Esophagus squamous epithelium (tissue), 5 donors: ENCODE measurements at places on chromosomes 7 and 10. TPM values are rescaled to one million over a fixed set of nuclear protein-coding genes. Genes with fewer than 3 reads are reported as not detected.
A peak's percentile ranks its signal among the peaks of the same experiment; 100 is the strongest.

DNA sequence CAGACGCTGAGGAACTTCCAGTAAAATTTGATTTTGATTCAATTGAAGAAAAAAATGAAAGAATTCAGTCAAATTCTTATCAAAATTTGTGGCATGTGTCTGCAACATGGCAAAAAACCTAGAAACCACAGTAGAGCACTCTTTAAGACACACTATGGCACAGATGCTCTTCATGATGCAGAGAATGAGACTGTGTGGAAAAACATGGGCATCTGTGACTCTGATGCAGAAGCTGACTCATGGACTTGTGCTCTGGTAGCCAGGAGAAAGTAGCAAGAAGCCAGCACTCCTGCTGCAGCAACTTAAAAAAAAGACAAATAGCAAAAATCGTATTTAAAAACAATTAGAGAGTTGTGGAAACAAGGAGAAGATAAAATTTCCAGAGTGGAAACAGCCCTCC lies 8.9 kb upstream of the KCNK18 start:
- H3K4me1 ChIP-seq, result no peaks in the 10 kb centered on the region
- no peak for DNase-seq

GRCh38 chr7:25706764-25707163 lies 445.2 kb upstream of the NFE2L3 start:
- DNase-seq, result no peak
- no peaks in the 10 kb centered on the region for H3K27me3 ChIP-seq
- H3K36me3 ChIP-seq, result no peaks in the 10 kb centered on the region

DNA sequence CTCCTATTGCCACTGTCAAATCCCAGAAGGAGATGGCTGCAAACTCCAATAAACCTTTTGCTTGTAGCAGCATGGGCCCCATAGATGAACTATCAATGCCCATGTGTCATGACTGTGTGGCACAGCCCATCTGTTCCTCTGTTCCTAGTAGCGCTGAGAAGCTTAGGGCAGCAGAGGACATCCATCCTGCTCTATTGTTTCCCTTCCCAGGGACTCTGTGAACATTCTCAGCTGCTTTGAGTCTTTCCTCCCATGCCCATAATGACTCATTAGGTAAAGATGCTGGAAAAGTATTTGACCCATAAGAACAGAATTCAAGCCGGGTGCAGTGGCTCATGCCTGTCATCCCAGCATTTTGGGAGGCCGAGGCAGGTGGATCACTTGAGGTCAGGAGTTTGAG lies 28.3 kb downstream of the STMP1 start:
- no peak for DNase-seq
- H3K4me3 ChIP-seq, result no peak overlapping the region
- no peaks in the 10 kb centered on the region for H3K27me3 ChIP-seq
- no peaks in the 10 kb centered on the region for H3K36me3 ChIP-seq
- no peak overlapping the region for H3K27ac ChIP-seq

- H3K27ac ChIP-seq, result no peak overlapping the region
- H3K4me1 ChIP-seq, result no peaks in the 10 kb centered on the region
- H3K36me3 ChIP-seq, result no peaks in the 10 kb centered on the region
- no peak overlapping the region for H3K4me3 ChIP-seq
- no peaks in the 10 kb centered on the region for H3K27me3 ChIP-seq
These were observed 1.0 kb upstream of the CDHR1 start for GRCh38 chr10:84193327-84193726.

DNA sequence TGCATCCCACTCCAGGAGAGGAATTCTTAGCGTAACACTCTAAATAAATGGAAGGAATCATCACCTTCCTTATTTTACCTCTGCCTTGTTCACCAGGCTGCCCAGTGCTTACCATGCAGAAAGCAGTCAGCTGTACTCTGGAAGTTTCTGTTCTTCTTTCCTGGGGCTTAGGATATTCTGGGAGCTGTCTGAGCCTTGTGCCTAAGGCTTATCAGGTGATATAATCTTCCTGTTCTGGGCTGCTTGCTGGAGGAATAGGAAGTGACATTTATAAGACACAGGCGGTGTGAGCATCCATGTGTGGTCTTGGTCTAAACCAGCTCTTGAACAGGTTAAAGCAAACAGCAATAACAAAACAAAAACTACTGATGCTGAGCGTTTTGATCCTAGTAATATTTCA lies 13.5 kb downstream of the KCTD7 start:
- no peak overlapping the region for H3K4me3 ChIP-seq
- peaks cover 13% of the 10 kb centered on the region for H3K36me3 ChIP-seq
- no peaks in the 10 kb centered on the region for H3K4me1 ChIP-seq
- no peak for DNase-seq

- no peak overlapping the region for H3K4me3 ChIP-seq
- peak overlapping the region; percentile 57 for H3K27ac ChIP-seq
- peaks cover 7% of the 10 kb centered on the region for H3K4me1 ChIP-seq
- no peak for DNase-seq
- H3K27me3 ChIP-seq, result no peaks in the 10 kb centered on the region
- H3K36me3 ChIP-seq, result no peaks in the 10 kb centered on the region
These were observed 7.1 kb downstream of the NUDT1 start for GRCh38 chr7:2248984-2249694.

DNA sequence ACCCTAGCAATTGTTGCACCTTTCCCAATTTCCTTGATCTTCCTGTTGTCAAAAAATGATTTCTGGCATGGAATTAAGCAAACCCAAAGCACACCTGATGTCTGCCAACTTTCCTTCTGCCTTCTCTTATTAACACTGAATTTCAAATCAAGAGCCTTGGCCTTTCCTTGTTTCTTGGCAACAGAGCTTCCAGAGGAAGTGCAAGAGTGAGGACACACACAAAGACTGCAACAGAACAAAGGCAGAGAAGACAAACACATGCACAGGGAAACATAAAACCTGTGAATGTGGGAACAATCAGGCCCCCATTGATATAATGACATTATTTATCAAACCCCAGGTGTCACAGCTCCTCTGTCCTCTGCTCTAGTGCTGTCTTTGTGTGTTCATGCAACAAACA lies 73.0 kb upstream of the IL6 start:
- no peaks in the 10 kb centered on the region for H3K27me3 ChIP-seq
- no peaks in the 10 kb centered on the region for H3K4me1 ChIP-seq
- no peaks in the 10 kb centered on the region for H3K36me3 ChIP-seq
- no peak overlapping the region for H3K4me3 ChIP-seq
- DNase-seq, result no peak

DNA sequence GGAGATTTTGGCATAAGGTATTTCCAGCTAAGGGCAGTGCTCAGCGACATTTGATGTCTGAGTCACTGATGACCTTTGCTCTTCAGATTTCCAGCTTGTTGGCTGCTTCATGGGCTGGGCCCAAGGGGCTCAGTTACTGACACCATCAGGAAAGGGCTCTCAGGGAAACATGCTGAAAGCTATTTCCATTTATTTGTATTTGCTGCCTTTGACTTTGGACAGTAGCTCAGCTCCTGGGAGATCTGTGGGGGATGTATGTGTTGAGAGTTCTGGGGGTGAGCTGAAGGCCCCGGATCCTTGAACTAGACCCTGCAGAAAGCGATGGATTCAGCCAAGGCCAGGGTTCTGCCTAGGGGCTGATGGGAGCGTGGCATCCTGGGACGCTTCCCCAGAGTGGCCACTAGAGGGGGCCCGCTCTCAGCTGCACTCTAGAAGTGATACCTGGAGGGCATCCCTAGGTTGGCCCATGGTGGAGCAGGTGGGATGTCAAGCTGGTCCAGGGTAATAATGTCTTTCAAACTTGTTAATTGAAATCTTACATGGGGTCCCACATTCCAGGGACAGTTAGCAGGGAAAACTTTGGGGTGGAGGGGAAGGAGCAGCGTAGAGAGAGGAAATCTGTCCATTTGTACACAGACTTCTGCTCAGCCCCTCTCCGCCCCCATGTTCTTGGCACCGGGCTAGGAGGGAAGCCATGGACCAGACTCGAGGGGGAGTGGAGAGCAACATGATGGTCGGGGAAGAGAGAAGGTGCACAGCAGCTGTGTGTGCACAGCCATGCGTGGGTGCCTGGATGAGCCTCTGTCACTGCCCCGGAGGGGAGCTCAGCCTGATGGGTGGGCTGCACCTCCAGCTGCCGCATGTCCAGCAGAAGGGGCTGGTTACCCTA lies 3.0 kb upstream of the BTBD16 start:
- no peaks in the 10 kb centered on the region for H3K36me3 ChIP-seq
- DNase-seq, result no peak
- H3K27me3 ChIP-seq, result no peaks in the 10 kb centered on the region
- no peak overlapping the region for H3K4me3 ChIP-seq

- H3K27ac ChIP-seq, result no peak overlapping the region
- peaks cover 7% of the 10 kb centered on the region for H3K4me1 ChIP-seq
- no peak for DNase-seq
- H3K4me3 ChIP-seq, result no peak overlapping the region
- no peaks in the 10 kb centered on the region for H3K27me3 ChIP-seq
- no peaks in the 10 kb centered on the region for H3K36me3 ChIP-seq
These were observed 137.6 kb upstream of the VWC2 start for GRCh38 chr7:49635800-49636199.

GRCh38 chr10:61721431-61721830 lies 58.7 kb downstream of the CABCOCO1 start:
- no peaks in the 10 kb centered on the region for H3K27me3 ChIP-seq
- no peaks in the 10 kb centered on the region for H3K36me3 ChIP-seq
- H3K4me3 ChIP-seq, result no peak overlapping the region
- H3K4me1 ChIP-seq, result no peaks in the 10 kb centered on the region
- no peak for DNase-seq

DNA sequence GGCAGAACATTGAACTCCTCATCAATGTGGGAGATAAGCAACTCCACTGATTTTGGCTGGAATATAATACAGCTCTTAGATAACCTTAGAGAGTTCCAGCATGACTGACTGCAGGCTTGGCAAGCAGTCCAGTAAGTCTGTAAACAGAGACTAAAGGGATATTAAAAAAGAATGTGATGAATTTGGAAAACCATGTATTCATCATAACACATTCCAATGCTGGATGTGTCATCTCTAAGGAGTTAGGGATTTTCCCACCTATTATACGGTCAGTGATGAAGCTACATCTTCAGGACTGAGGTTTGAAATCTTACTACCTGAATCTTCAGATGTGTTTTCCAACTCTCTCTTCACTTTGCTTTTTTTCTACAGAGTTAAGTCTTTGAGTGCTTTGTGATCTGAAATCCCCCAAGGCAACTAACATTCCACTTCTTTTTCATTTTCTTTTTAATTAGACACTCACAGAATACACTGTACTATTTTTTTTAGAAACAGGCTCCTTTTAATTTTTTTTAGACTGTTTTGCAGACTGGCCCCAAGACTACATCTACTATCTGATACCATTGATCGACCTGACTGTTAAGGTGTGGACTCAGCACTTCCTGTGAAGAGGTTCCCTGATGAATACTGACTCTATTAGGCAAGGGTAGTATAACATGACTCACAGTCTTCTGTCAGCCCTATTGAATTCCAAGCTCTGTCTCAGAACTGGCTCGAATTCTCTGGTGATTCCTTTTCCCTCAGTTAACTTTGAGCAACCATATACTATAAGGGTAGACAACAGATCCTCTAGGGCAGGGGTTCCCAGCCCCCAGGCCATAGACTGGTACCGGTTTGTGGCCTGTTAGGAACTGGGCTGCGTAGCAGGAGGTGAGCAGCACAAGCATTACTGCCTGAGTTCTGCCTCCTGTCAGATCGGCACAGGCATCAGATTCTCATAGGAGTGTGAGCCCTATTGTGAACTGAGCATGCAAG lies 678.2 kb downstream of the GRM8 start:
- no peak overlapping the region for H3K27ac ChIP-seq
- H3K36me3 ChIP-seq, result no peaks in the 10 kb centered on the region
- no peak for DNase-seq
- H3K4me3 ChIP-seq, result no peak overlapping the region

DNA sequence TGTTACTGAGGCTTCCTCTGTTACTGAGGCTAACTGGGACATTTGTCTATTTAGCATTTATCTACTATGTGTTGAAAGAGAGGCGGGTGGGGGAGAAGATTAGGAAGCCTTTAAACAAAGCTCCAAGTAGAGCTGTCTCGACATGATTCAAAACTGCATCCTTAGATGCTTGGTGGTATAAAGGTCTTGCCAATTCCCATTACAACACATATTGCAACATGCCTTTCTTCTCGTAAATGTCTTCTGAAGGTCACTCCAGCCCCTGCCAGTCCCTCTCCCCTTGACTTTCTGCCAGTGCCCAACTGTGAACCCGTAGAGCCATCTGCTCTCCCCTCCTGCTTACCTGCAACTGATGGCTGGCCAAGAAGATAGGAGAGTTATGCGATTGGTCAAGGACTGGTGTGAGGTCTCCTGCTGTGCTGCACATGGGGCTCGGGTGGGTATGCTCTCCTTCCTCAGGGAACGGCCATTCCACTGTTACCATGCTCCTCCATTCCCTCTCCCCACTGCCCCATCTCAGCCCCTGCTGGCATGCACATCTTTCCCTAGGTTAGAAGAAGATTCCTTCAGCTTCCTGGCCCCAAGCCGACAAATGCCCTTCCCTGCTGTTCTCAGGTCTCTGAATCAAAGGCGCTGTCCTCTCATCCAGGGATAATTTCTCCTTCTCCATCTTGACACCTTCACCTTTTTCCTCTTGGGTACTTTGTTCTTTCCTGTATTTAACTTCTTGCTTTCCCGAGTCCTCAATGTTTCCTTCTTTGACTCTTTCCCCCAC lies 43.6 kb upstream of the ZNF32 start:
- peaks cover 4% of the 10 kb centered on the region for H3K4me1 ChIP-seq
- H3K4me3 ChIP-seq, result no peak overlapping the region
- DNase-seq, result no peak

GRCh38 chr7:105521027-105521716 lies 899 bp downstream of the PUS7 start:
- no peaks in the 10 kb centered on the region for H3K27me3 ChIP-seq
- peak overlapping the region; percentile 96 for H3K27ac ChIP-seq
- no peaks in the 10 kb centered on the region for H3K36me3 ChIP-seq
- peaks cover 11% of the 10 kb centered on the region for H3K4me1 ChIP-seq
- H3K4me3 ChIP-seq, result peak overlapping the region; percentile 86

GRCh38 chr10:92113911-92114600 lies 176.8 kb downstream of the CPEB3 start:
- no peak overlapping the region for H3K4me3 ChIP-seq
- H3K36me3 ChIP-seq, result peaks cover 18% of the 10 kb centered on the region
- no peak overlapping the region for H3K27ac ChIP-seq
- DNase-seq, result no peak
- no peaks in the 10 kb centered on the region for H3K27me3 ChIP-seq

DNA sequence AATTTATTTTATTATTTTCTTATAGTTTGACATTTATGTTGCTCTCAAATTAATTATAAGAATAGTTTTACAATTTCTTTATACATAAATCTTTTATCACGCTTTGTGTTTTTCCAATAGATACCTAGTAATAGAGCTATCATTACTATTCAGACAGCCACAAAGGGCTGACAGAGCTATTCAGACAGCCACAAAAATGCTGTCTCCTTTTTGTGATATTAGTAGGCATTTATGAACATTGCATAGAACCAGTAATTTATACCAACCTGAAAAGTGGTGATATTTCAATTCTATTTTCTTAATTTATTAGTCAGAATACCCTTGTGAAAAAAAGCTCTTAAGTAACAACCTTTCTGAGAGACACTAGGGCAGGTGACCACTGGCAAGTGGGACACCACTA lies 34.2 kb upstream of the IGFBP3 start:
- H3K36me3 ChIP-seq, result no peaks in the 10 kb centered on the region
- no peaks in the 10 kb centered on the region for H3K4me1 ChIP-seq
- H3K4me3 ChIP-seq, result no peak overlapping the region
- no peak overlapping the region for H3K27ac ChIP-seq

Gene DNAJB12
- total RNA-seq, result 34.0 TPM

Gene TMEM229A
- not detected for total RNA-seq

Gene RBM20
- 4.5 TPM for total RNA-seq

Gene PNLIPRP3
- 2.4 TPM for total RNA-seq

Gene MMD2
- total RNA-seq, result not detected

Gene LRRC18
- total RNA-seq, result not detected

Gene OR2A12
- total RNA-seq, result not detected

Gene TCERG1L
- total RNA-seq, result 0.19 TPM

Gene ACTL6B
- not detected for total RNA-seq
